ENCODE measurements at places on chromosomes 6 and 20.

- no peak for DNase-seq
Observed at GRCh38 chr6:7176208-7176607, 68.4 kb downstream of the RREB1 start.

DNA sequence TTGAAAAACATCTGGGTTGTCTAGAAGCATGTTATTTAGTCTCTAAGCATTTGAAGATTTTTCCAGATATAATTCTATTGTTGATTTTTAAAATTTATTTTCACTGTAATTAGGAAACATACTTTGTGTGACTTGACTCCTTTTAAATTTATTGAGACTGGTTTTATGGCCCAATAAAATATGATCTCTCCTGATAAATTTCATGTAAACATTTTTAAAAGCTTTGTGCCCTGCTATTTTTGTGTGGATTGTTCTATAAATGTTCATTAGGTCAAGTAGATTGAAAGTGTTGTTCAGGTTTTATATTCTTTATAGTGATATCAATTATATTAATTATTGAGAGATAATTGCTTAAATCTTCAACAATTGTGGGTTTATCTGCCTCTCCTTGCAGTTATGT, 105.4 kb downstream of the RFX6 start:
- DNase-seq, result no peak

DNA sequence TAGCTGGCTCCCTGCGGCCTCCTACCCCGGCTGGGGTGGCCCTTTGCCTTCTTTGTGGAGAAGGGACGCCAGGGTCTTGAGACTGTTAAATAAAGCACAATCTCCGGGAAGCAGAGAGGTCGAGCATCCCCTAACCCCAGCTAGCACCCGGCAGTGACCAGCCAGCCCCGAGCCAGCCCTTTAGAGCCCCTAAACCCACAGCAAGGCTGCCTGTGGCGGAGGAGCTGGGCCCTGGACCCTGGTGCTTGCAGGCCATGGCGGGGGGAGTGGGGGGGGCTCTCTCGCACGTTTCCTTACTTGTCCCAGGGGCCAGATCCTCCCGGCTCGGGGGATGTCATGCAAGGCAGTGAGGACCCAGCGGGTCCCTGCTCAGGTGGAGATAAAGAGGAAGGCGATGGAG, 49.2 kb upstream of the GATA5 start:
- DNase-seq, result no peak

- DNase-seq, result no peak
Observed at GRCh38 chr6:160048471-160048870, 73.1 kb upstream of the SLC22A1 start.

DNA sequence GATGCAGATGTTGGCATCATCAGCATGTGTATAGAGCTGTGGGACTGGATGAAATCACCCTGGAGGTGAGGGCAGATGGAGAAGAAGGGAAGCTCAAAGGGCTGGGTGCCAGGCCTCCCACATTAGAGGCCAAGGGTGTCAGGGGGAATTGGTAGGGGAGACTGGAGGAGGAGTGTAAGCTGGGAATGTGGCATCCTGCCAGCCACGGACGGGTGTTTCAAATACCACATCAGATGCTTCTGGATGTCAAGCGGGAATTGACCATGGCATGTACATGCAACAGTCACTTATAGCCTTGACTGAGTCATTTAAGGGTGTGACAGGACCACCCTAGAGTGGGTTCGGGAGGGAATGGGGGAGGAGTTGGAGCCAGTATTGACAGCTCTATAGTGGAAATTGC, 9.6 kb downstream of the ERGIC3 start:
- DNase-seq, result no peak

DNA sequence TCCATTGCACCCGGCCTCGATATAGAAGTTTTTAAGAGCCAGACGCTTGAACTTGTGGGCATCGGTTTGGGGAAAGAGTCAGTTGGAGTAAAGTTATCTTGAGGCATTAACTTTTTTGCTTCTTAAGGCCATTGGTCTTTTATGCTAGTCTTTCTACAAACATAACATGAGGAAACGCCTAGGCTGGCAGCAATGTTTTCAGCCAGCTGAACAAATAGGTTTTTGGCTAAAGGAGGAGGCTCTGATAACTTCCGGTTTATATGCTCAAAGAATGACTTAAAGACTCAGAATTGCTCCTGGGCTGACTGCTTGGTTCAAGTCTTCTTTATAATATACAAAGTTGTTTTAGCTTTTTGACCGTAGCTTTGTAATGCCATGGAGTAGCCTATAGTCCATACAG, 46.2 kb downstream of the HLA-C start:
- DNase-seq, result no peak

- DNase-seq, result no peak
Observed at GRCh38 chr6:70327036-70327435, 24.2 kb upstream of the COL9A1 start.

DNA sequence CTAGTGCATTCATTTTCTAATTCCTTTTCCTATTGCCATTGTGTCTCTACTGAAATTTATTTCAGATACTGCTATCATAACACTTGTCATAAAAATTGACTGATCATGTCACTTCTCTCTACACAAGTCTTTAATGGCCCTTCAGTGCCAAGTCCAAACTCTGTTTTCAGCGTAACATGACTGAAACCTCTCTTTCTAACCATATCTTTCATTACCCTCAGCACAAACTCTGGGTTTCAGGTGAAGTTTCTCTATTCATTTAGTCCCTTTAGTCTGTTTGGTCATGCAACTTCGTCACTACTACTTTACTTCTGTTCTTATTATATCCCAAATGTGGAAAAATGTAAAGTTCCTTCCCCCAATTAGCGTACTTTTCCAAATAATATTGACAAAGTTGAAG, 234.9 kb downstream of the OGFRL1 start:
- DNase-seq, result no peak

DNA sequence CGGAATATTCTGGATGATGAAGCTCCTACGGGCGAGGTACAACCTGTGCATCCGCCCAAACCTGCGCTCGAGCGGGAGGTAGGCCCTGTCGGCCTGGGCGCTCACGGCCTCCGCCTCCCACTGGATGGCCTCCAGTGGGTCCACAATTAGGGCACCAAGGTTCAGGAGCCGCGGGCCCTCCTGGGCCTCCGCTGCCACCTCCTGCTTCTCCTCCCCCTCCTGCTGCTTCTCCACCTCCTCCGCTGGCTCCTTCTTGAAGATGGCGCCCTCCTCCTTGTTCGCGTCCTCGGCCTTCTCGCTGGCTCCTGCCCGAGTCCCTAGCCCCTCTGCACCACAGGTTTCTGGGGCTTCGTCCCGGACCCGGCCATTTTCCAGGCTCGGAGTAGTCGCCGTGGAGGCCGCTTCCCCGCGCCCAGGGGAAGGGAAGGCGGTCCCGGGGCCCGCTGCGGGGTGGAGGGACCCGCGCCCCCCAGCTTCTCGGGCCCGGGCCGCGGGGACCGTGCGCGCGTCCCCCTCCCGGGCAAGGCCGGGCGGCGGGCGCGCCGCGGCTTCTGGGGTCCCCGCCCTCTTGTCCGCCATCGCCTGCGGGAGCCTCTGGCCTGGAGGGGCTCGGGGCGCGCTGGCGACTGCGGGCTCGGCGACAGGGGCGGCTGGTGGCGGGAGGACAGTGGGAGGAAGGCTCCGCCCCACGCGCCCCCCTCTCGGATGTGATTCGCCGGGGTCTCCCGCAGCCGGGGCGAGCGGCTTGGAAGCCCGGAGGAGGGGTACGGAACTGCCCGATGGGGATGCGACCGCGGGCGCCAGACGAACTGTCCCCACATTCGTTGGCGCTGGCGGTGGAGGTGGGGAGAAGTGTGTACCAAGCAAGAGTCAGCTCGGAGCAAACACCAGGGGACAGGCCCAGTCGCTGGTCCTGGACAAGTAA, 17.6 kb downstream of the PLAGL2 start:
- DNase-seq, result peak; percentile 65

GRCh38 chr6:38955861-38956260, 92.7 kb upstream of the GLP1R start:
- DNase-seq, result no peak

DNA sequence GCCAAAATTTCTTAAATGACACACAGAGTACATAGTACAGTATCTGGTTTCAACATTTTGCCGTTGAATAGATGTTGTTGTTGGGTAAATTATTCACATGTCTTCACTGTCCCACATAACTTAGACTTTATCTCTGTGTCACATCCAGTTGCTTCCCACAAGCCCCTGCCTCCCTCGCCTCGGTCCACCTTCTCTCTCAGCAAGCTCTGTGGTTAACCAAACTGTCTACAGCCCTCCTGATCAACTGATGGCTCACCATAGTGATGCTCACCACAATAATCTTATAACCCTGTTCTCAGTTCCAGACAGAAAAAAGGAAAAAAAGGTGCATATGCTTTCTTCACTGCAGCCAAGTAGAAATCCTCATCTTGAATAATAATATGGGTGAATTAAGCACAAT, 23.0 kb downstream of the IL17F start:
- no peak for DNase-seq

GRCh38 chr6:153012856-153013255, 10.3 kb upstream of the MTRF1L start:
- no peak for DNase-seq
